Activated CD4-positive, alpha-beta T cell treated with anti-CD3 and anti-CD28 coated beads, Interleukin-2, amount 10 ng/mL, durations not matched to agents 7 days and 5 days (primary cell): ENCODE measurements at places on chromosomes 3 and 15. TPM values are rescaled to one million over a fixed set of nuclear protein-coding genes. Genes with fewer than 3 reads are reported as not detected.

GRCh38 chr3:35745802-35746484 is 106.6 kb downstream of the ARPP21 start:
- H3K27ac ChIP-seq: no peak overlapping the region
- H3K27me3 ChIP-seq: no peaks in the 10 kb centered on the region
- no peak for DNase-seq
- no peak overlapping the region for H3K4me3 ChIP-seq
- no peaks in the 10 kb centered on the region for H3K4me1 ChIP-seq

DNA sequence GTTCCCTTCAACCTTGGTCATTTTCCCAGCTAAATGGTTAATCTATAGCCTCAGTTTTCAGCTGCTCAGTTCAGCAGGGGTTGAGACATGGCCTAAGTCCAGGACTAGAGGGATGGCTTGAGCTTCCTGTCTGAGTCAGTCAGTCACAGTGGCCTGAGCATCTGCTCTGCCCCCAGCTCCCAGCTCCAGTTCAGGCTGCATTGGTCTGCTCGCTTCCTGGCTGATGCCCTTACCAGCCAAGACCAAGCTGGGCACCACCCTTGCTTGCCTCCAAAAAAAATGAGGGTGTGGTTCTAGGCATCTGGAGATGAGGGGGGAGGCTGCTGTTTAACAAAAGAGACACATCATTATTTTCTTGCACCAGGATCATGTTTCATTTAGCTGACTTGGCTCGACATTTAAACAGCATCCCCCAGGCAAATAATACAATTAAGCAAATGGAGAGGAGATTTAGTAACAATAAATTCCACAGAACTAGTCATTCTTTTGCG is 70.7 kb downstream of the WNT5A start:
- no peaks in the 10 kb centered on the region for H3K4me1 ChIP-seq
- no peak overlapping the region for H3K27ac ChIP-seq
- no peaks in the 10 kb centered on the region for H3K27me3 ChIP-seq
- H3K36me3 ChIP-seq: no peaks in the 10 kb centered on the region
- no peak overlapping the region for H3K4me3 ChIP-seq
- no peak for DNase-seq

Gene ZSCAN2
- 6.3 TPM for total RNA-seq

DNA sequence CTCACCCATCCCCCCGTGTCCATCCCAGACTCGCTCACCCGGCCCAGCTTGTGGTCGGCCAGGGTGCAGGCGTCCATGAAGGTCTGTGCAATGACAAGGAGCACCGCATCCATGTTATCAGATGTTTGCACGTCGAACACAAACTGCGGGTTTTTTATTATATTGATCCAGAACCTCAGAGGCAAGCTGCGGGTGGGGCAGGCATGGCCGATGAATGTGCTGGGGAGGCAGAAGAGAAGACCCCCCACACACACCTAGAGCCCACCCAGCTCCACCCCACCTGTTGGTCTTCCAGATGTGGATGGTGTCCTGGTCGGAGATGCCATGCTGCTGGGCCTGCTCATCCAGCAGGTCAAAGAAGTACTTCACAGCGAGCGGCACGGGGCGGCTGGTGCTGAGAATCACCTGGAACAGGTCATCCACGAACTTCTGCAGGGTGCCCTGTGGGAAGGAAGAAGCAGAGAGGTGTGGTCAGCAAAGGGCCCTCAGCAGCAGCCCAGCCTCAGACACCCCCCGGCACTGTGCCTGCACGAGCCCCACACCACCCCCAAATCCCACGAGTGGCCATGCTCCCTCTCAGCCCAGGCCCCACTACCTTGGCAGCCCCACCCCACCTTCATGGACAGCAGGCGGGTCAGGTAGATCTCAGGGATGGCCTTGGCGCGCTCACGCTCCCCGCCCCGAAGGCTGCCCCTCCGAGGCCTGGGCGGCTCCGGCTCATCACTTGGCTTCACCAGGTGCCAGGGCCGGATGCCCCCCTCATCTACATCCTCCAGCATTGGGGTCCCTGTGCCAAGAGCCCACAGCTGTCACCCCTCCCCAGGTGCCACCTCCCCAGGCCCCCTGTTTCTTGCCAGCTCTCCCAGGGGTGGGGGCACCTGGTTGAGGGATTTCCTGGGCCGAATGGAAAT is 20.3 kb downstream of the PLXNB1 start:
- H3K4me1 ChIP-seq: no peaks in the 10 kb centered on the region
- H3K4me3 ChIP-seq: no peak overlapping the region

Gene FAM131A
- total RNA-seq: 4.4 TPM

Gene GATA2
- total RNA-seq: not detected

Gene CPLX3
- total RNA-seq: 0.12 TPM

Gene TNNC1
- 2.1 TPM for total RNA-seq

DNA sequence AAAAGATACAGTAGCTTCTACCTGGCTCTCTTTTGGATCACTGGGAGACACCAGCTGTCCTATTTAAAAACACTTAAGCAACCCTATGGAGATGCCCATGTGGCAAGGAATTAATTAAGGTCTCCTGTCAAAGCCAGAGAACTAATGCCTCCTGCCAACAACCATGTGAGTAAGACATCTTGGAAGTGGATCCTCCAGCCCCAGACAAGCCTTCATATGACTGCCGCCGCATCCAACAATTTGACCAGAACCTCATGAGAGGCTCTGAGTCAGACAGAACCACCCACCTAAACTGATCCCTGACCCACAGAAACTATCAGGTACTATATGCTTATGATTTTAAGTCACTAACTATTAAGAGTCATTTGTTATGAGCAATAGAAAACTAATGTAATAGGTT is 22.3 kb downstream of the IFT80 start:
- H3K4me3 ChIP-seq: no peak overlapping the region
- H3K27me3 ChIP-seq: no peaks in the 10 kb centered on the region
- DNase-seq: no peak
- no peak overlapping the region for H3K27ac ChIP-seq
- H3K36me3 ChIP-seq: peaks cover 34% of the 10 kb centered on the region

Gene ZBTB11
- 30.5 TPM for total RNA-seq

- peak overlapping the region; percentile 94 for H3K4me3 ChIP-seq
- peaks cover 35% of the 10 kb centered on the region for H3K4me1 ChIP-seq
- peak; percentile 21 for DNase-seq
- peaks cover 27% of the 10 kb centered on the region for H3K36me3 ChIP-seq
Observed at GRCh38 chr3:11643201-11643603, 513 bp downstream of the VGLL4 start.

GRCh38 chr3:103499132-103499900 is 1064.5 kb downstream of the ZPLD1 start:
- H3K36me3 ChIP-seq: no peaks in the 10 kb centered on the region
- H3K27me3 ChIP-seq: no peaks in the 10 kb centered on the region
- no peak for DNase-seq
- no peak overlapping the region for H3K4me3 ChIP-seq

- H3K4me3 ChIP-seq: no peak overlapping the region
- H3K27me3 ChIP-seq: no peaks in the 10 kb centered on the region
- no peak for DNase-seq
Observed at GRCh38 chr3:57538465-57538864, 5.7 kb downstream of the DNAH12 start.

DNA sequence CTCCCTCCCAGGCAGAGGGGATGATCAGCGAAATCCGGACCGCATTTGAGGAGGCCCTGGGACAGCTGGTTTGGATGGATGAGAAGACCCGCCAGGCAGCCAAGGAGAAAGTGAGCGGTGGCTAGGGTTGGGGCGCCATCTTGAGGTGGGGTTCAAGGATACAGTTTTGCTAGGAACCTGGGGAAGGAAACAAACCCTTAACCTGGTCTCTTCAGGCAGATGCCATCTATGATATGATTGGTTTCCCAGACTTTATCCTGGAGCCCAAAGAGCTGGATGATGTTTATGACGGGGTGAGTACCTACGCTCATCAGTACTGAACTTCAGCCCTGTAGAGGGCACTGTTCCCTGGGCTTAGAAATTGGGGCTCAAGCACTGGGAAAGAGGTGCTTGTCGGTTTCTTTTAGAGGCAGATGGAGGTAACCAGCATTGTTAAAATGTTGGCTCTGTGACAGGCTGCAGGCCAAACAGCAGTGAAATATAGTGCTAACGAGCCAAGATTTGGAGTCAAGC is 9.6 kb upstream of the PSMD2 start:
- peaks cover 4% of the 10 kb centered on the region for H3K4me1 ChIP-seq
- peaks cover 7% of the 10 kb centered on the region for H3K27me3 ChIP-seq
- H3K27ac ChIP-seq: no peak overlapping the region

Gene PRICKLE2
- total RNA-seq: not detected

- H3K27me3 ChIP-seq: peaks cover 2% of the 10 kb centered on the region
- no peaks in the 10 kb centered on the region for H3K36me3 ChIP-seq
- no peaks in the 10 kb centered on the region for H3K4me1 ChIP-seq
- DNase-seq: no peak
Observed at GRCh38 chr3:54432975-54433374, 310.6 kb downstream of the CACNA2D3 start.

DNA sequence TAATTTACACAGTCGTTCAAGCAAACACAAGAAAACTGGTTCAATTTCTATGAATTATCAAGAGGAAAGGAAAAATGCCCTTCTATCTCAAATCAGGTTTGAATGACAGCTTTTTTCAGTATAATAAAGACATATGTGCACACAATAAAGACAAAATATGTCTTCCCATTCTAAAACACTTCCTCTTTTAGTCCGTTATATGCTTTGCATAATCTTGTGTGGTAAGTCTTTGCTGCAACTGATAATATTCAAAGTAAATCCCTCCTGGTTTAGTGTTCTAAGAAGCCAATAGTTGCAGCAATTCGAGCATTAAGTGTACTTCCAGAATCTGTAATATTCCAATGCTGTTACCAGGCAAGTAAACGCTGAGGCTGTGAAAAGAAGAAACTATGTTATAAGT is 43.7 kb upstream of the MAPKBP1 start:
- peaks cover 11% of the 10 kb centered on the region for H3K36me3 ChIP-seq
- no peak overlapping the region for H3K4me3 ChIP-seq
- no peaks in the 10 kb centered on the region for H3K27me3 ChIP-seq
- no peak for DNase-seq
- no peaks in the 10 kb centered on the region for H3K4me1 ChIP-seq

DNA sequence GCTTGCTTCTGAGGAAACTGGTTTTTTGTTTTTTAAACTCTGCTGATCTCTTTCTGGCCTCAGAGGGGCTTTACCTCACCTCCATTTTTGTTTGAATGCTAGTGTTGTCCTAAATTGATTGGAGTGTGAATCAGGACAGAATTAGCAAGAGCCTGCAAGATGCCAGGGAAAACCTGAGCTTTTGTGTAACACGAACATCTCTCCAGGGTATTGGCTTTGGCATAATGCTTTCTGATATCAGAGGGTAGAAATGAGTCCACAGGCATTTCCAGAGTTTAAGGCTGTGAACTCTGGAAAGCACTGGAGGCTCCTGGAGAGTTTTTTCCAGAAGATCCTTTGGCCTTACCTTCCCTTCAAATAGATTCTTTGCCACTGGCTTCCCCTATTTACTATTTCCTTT is 87.1 kb downstream of the WDR76 start:
- H3K36me3 ChIP-seq: no peaks in the 10 kb centered on the region
- DNase-seq: no peak
- no peak overlapping the region for H3K4me3 ChIP-seq
- H3K27ac ChIP-seq: no peak overlapping the region
- no peaks in the 10 kb centered on the region for H3K27me3 ChIP-seq

GRCh38 chr3:104564045-104564643 is 802.6 kb upstream of the ALCAM start:
- DNase-seq: peak; percentile 68
- no peak overlapping the region for H3K4me3 ChIP-seq
- H3K27me3 ChIP-seq: no peaks in the 10 kb centered on the region
- H3K36me3 ChIP-seq: no peaks in the 10 kb centered on the region

Gene GOLGA8F
- total RNA-seq: not detected

DNA sequence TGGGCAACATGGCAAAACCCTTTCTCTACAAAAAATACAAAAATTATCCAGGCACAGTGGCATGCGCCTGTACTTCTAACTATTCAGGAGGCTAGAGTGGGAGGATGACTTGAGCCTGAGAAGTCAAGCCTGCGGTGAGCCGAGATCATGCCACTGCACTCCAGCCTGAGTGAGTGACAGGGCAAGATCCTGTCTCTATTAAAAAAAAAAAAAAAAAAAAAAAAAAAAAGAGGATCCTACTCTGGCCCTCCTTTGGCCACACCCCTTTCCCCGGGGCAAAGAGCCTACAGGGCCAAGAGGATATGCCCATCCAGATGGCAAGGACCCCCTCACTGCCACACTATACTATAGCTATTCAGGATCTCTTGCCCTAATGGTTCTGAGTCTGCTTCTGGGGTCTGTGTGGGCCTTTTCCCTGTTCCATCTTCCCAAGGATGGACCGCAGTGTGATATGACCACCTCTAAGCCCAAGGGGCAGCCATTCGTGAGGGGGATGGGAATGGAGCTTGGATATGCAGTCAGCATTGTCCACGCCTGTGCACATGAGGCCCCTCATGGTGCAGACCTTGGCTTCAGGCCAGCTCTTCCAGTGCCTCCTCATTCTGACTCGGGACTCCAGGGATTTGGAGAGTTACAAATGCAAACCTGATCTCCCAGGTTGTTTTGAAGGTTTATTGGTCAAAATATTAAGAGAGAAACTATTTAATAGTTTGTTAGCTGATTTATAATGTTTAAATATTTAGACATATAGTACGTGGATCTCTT is 7.3 kb downstream of the TYRO3 start:
- H3K27ac ChIP-seq: no peak overlapping the region
- no peak overlapping the region for H3K4me3 ChIP-seq
- H3K27me3 ChIP-seq: peaks cover 5% of the 10 kb centered on the region
- H3K36me3 ChIP-seq: no peaks in the 10 kb centered on the region

Gene IQSEC1
- 70.4 TPM for total RNA-seq

Gene RTP4
- 19.4 TPM for total RNA-seq

Gene DLL4
- not detected for total RNA-seq

DNA sequence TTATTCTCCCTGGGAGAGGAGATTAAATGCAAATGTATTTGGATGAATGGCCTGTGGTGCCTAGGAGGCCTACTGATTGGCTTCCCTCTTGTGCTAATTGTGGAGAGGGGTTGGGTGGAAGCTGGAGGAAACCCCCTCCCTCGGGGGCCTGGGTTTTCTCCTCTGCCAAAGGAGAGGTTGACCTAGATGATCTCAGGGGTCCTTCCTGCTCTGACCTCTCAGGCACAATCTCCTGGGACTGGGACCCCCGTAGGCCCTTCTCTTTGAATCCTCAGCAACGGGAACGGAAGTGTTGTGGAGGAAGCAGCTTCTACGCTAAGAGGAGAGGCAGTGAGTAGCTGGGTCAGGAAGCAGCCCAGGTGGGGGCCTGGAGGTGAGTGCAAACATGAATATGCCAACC is 40.5 kb upstream of the MAGEF1 start:
- peaks cover 17% of the 10 kb centered on the region for H3K4me1 ChIP-seq
- H3K27ac ChIP-seq: no peak overlapping the region
- no peaks in the 10 kb centered on the region for H3K36me3 ChIP-seq
- peaks cover 5% of the 10 kb centered on the region for H3K27me3 ChIP-seq
- H3K4me3 ChIP-seq: no peak overlapping the region
- no peak for DNase-seq

Gene PDZRN3
- not detected for total RNA-seq

GRCh38 chr3:144816323-144816722 is 844.7 kb downstream of the DIPK2A start:
- H3K36me3 ChIP-seq: no peaks in the 10 kb centered on the region
- no peak for DNase-seq
- no peak overlapping the region for H3K4me3 ChIP-seq
- H3K27ac ChIP-seq: no peak overlapping the region
- no peaks in the 10 kb centered on the region for H3K27me3 ChIP-seq
- H3K4me1 ChIP-seq: no peaks in the 10 kb centered on the region

GRCh38 chr3:123559040-123559861 is 25.6 kb downstream of the HACD2 start:
- H3K36me3 ChIP-seq: peaks cover 6% of the 10 kb centered on the region
- no peak overlapping the region for H3K27ac ChIP-seq
- H3K4me1 ChIP-seq: no peaks in the 10 kb centered on the region
- DNase-seq: peak; percentile 44
- H3K27me3 ChIP-seq: no peaks in the 10 kb centered on the region
- no peak overlapping the region for H3K4me3 ChIP-seq

- H3K27ac ChIP-seq: no peak overlapping the region
- no peaks in the 10 kb centered on the region for H3K27me3 ChIP-seq
- no peaks in the 10 kb centered on the region for H3K4me1 ChIP-seq
Observed at GRCh38 chr15:27847775-27848710, 251.1 kb downstream of the OCA2 start.

Gene GATM
- 2.0 TPM for total RNA-seq
